Activated CD4-positive, alpha-beta memory T cell treated with anti-CD3 and anti-CD28 coated beads for 36 hours (primary cell): ENCODE measurements at places on chromosomes 2 and 18. TPM values are rescaled to one million over a fixed set of nuclear protein-coding genes. Genes with fewer than 3 reads are reported as not detected.
A peak's percentile ranks its signal among the peaks of the same experiment; 100 is the strongest.

DNA sequence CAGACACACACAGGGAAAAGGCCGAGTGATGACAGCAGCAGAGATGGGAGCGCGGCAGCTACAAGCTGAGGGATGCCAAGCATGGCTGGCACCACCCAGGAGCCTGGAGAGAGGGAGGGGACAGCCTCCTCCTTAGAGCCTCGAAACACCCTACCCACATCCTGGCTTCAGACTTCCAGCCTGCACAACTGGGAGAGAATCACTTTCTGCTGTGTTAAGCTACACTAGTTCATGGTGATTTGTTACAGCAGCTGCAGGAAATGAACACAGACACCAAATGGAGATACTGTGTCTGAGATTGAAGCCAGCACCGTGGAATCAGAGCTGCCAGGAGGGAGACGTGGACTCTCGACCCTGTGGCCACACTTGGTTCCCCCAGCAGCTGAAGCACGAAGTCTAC lies 27.5 kb upstream of the FOSL2 start:
- H3K36me3 ChIP-seq = no peaks in the 10 kb centered on the region
- peaks cover 67% of the 10 kb centered on the region for H3K4me1 ChIP-seq
- no peaks in the 10 kb centered on the region for H3K27me3 ChIP-seq
- no peak for DNase-seq
- H3K4me3 ChIP-seq = no peak overlapping the region

- no peaks in the 10 kb centered on the region for H3K36me3 ChIP-seq
- H3K4me1 ChIP-seq = peaks cover 12% of the 10 kb centered on the region
- no peak overlapping the region for H3K4me3 ChIP-seq
Measured at GRCh38 chr2:9997936-9998335, 45.4 kb upstream of the KLF11 start.

DNA sequence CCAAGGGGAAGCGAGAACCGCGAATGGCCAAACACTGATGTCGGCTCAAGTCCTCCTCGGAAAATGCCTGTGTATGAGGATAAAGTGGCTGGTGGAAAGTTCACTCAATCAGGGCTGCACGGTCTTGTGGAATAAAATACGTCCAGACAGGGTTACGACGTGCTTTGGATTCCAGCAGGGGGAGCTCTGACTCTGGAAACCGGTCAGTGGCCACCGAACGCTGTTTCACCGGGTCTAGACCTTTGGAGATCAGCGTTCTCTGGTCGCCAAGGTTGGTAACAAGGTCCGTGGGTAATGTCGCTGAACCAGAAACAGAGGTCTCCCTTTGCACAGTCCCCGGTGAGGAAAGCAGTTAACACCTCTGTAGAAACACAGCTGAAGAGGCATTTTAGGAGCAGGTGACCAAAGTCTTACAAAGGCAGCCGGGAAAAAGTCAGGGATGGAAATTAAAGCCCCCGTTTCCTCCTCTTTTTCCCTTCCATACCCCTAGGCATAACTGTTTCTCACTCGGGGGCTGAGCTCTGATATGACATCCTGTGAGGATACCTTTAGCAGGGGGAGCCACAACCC lies 47.8 kb downstream of the CDCA7 start:
- H3K27ac ChIP-seq = no peak overlapping the region
- no peaks in the 10 kb centered on the region for H3K36me3 ChIP-seq
- H3K4me3 ChIP-seq = no peak overlapping the region
- peak; percentile 81 for DNase-seq
- H3K27me3 ChIP-seq = peaks cover 44% of the 10 kb centered on the region

DNA sequence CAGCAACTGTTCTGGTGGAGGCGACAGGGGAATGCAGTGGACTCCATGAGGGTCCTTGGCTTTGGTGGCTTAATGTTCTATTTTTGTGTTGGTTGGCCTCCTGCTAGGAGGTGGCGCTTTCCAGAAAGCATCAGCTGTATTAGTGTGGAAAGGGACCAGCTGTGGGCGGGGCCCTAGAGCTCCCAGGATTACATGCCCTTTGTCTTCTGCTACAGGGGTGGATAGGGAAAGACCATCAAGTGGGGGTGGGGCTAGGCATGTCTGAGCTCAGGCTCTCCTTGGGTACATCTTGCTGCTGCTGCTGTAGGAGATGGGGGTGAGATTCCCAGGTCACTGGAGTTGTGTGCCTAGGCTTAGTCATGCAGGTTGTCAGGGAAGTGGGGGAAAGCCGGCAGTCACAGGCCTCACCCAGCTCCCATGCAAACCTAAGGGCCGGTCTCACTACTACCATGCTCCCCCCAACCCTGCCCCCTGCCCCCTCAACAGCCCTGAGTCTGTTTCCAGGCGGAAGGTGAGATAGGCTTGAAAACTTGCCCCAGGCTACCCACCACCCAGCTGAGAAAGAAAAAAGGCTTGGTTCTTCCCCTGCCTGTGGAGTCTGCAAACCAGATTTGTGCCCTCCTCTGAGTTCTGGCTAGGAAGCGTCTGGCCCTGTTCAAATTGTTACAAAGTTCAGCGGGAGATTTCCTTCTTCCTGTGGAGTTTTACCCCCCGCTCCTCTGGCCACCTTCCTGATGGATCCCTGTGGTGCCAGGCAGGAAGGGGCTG lies 141.3 kb upstream of the LYPD1 start:
- no peaks in the 10 kb centered on the region for H3K4me1 ChIP-seq
- no peak overlapping the region for H3K27ac ChIP-seq
- no peak overlapping the region for H3K4me3 ChIP-seq
- no peak for DNase-seq
- H3K36me3 ChIP-seq = no peaks in the 10 kb centered on the region
- H3K27me3 ChIP-seq = no peaks in the 10 kb centered on the region

DNA sequence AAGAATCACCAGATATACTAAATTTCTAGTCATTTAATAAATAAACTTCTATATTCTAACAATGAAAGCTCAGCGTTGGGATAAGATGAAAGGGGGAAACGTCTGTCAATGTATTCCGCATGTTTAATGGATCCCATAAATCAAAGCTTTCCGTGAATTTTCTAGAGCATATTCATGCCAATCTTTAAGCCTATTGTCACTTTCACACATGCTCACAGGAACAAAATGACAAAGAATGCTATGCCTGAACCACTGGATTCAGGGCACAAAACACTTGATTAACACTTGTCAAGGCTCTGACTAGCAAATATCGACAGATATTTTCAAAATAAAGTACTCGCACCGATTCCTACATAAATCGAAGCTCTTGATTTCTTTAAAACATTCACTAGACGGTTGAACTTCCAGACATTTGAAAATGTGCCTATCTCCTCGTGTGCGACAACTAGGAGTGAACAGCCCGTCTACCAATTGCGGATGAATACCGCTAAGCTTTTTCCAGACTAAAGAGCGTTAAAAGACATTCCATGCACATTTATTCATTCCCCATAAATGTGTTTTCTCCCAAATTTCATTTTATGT lies 1.8 kb downstream of the TLK1 start:
- H3K4me1 ChIP-seq = peaks cover 63% of the 10 kb centered on the region
- no peak for DNase-seq
- peaks cover 3% of the 10 kb centered on the region for H3K36me3 ChIP-seq
- H3K27me3 ChIP-seq = no peaks in the 10 kb centered on the region

DNA sequence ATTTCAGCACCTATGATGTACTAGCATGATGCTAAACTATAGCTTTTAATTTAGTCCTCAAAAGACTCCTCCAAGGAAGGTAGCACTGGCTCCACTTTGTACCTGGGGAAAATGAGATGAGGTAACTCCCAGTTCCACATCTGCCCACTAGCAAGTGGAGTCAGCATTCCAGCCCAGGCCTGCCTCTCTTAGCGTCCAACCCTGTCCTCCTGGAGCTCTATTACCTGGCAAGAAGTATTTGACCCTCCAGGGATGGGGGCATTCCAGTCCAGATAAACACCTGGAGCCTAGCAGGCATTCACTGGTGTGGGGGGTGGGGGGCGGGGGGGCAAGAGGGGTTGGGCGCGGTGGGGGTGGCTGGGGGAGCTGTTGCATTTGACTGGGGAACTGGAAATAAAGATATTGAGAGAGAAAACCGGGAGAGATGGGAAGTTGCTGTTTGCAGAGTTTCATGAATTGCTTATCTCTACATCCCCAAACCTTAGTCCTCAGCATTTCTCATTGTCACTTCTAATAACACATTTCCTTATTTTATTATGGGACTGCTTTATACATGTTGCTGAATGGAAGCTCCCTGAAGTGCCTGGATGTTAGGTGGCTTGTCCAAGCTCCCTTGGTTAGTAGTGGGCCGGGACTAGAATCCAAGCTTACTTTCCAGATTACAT lies 22.0 kb upstream of the FZD5 start:
- H3K4me3 ChIP-seq = no peak overlapping the region
- H3K4me1 ChIP-seq = no peaks in the 10 kb centered on the region
- H3K36me3 ChIP-seq = no peaks in the 10 kb centered on the region

- DNase-seq = peak; percentile 44
- peaks cover 6% of the 10 kb centered on the region for H3K27me3 ChIP-seq
- no peaks in the 10 kb centered on the region for H3K36me3 ChIP-seq
- no peak overlapping the region for H3K27ac ChIP-seq
- H3K4me1 ChIP-seq = peaks cover 9% of the 10 kb centered on the region
Measured at GRCh38 chr18:47953471-47953931, 23.0 kb upstream of the SMAD2 start.

- no peaks in the 10 kb centered on the region for H3K36me3 ChIP-seq
- H3K27me3 ChIP-seq = no peaks in the 10 kb centered on the region
- H3K4me3 ChIP-seq = no peak overlapping the region
- no peak for DNase-seq
- no peaks in the 10 kb centered on the region for H3K4me1 ChIP-seq
Measured at GRCh38 chr18:42756214-42756613, 359.3 kb downstream of the RIT2 start.

DNA sequence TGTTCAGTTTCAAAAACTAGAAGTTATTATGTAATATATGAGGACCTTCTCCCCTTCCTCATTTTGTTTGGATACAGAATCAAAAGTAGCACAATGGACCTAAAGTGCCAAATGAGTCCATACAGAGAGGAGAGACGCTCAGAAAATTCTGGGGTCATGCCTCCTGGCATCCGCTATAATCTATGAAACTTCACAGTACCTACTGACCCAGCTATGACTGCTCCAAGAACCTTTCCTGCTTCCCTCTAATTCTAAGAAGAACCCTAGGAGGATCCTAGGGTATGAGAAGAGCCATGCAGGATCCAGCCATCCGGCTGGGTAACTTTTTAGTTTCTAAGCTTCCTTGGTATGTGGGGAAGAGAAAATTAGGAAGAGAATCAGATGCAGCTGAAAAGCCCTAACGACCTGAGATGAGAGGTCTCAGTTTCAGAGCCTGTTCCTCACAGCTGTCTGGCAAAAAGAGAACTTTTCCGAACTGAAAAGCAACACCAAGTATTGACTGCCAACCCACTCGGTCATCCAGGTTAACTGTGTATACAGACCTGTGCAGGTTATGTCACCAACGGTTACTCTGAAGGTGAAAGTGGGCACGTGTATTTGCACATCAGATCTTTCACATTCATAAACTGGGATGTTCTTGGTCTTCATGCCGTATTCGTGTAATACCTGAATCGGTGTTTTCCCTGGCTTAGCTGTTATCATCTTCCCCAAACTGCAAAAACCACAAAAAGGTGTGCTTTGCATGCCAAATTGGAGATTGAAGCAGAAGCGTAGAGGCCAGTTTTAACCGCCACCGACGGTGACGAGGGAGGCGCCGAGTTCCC lies 1.1 kb downstream of the PRKRA start:
- peak overlapping the region; percentile 90 for H3K27ac ChIP-seq
- peaks cover 24% of the 10 kb centered on the region for H3K4me1 ChIP-seq
- DNase-seq = no peak
- H3K27me3 ChIP-seq = no peaks in the 10 kb centered on the region
- H3K36me3 ChIP-seq = peaks cover 29% of the 10 kb centered on the region
- peak overlapping the region; percentile 83 for H3K4me3 ChIP-seq

- H3K4me3 ChIP-seq = no peak overlapping the region
- peaks cover 13% of the 10 kb centered on the region for H3K36me3 ChIP-seq
- no peak overlapping the region for H3K27ac ChIP-seq
- peaks cover 51% of the 10 kb centered on the region for H3K4me1 ChIP-seq
Measured at GRCh38 chr2:85886590-85886989, 2.2 kb downstream of the ST3GAL5 start.

GRCh38 chr2:158998551-158999248 lies 30.3 kb downstream of the TANC1 start:
- H3K4me1 ChIP-seq = peaks cover 3% of the 10 kb centered on the region
- no peak overlapping the region for H3K27ac ChIP-seq
- DNase-seq = no peak
- H3K4me3 ChIP-seq = no peak overlapping the region
- no peaks in the 10 kb centered on the region for H3K36me3 ChIP-seq
- H3K27me3 ChIP-seq = no peaks in the 10 kb centered on the region

DNA sequence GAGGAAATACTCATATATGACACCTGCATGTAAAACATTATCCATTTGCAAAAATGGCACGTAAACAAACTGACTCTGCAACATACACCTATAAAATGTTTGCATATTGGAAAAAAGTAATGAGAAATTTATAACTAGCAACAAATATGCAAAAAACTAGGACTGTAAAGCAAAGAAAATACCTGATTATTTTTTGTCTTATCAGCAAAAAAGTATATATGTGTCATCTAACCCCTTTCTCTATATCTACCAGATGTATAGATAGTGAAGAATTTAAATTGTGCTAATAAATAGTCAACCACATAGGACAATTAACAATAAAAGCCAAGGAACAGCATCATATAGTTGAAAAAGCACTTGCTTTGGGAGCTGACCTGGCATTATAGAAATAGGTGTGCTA lies 543.8 kb downstream of the LRP1B start:
- no peaks in the 10 kb centered on the region for H3K36me3 ChIP-seq
- H3K4me3 ChIP-seq = no peak overlapping the region
- no peaks in the 10 kb centered on the region for H3K4me1 ChIP-seq
- no peak for DNase-seq
- no peak overlapping the region for H3K27ac ChIP-seq

- no peak overlapping the region for H3K27ac ChIP-seq
- peaks cover 31% of the 10 kb centered on the region for H3K27me3 ChIP-seq
- DNase-seq = no peak
- no peaks in the 10 kb centered on the region for H3K4me1 ChIP-seq
Measured at GRCh38 chr2:60510713-60511112, 42.7 kb downstream of the BCL11A start.

DNA sequence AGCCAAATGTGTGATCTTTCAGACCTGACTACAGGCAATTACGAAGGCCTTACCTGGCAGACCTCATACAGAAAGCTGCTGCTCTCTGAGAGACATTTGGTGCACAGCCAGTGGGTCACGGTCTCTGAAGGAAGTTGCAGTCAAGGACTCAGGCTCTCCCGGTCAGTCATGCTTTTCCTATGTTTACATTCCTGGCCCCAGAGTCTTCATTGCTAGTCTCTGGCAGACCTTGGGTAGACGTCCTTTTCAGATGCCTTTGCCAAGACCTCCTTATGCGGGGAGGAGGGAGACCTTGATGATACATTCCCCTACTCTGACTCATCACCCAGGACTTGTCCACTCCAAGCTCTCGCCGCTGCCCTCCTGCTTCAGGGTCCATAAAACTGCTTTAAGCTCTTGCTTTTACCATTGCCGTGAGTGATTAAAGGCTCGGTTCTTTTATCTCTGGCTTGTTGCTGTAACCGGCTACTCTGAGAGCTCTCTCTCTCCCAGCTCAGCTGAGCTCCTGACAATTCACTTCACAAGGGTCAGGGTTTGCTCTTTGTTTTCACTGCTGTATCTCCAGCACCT lies 62.0 kb upstream of the SLC35F5 start:
- no peaks in the 10 kb centered on the region for H3K27me3 ChIP-seq
- no peaks in the 10 kb centered on the region for H3K36me3 ChIP-seq
- no peak overlapping the region for H3K4me3 ChIP-seq
- no peak for DNase-seq
- no peak overlapping the region for H3K27ac ChIP-seq

GRCh38 chr2:235594041-235594440 lies 100.2 kb downstream of the AGAP1 start:
- no peak overlapping the region for H3K27ac ChIP-seq
- DNase-seq = no peak
- H3K4me3 ChIP-seq = no peak overlapping the region
- H3K4me1 ChIP-seq = no peaks in the 10 kb centered on the region
- peaks cover 4% of the 10 kb centered on the region for H3K27me3 ChIP-seq
- H3K36me3 ChIP-seq = no peaks in the 10 kb centered on the region

Gene EVX2
- total RNA-seq = not detected

Gene SERPINB4
- not detected for total RNA-seq

Gene CHRNG
- not detected for total RNA-seq

Gene TUBB8B
- not detected for total RNA-seq

Gene HES6
- total RNA-seq = 3.3 TPM
